Ovary (tissue), 10 donors: ENCODE measurements at places on chromosomes 16 and 17.

DNA sequence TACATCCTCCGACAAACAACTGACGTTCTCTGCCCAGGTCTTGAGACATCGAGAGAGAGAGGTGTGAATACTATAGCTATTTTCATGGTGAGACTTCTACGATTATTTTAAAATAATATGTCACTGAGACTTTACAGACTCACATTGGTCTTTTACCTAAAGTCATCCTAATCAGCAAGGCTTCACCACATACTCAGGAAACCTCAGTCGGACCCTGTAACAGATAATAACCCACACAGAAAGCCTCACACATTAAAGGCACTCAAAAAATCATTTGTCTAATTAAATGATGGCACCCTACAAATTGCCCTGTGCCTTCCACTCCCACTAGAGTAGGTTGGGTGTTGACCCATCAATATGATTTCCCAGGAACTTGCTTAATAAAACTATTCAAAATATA lies 19.8 kb upstream of the SLC39A11 start:
- no peak for DNase-seq

DNA sequence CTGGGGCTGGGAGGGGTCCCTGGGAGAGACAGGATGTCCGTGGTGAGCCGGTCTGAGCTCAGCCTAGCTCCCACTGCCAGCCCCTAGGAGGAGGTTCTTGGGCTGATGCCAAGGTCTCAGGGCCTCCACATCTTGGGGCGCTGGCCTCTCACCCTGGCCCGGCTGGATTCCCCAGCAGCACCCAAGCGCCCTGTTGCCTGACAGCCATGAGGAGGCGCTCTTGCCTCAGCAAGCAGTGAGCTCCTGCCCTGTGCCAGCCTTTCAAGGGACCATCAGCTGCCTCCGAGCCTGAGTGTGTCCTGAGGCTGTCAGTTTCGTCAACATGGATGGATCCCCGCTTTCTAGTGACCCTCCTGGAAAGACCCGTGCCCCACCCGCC lies 234.9 kb upstream of the CIBAR2 start:
- no peak for DNase-seq

GRCh38 chr17:27438348-27438998 lies 17.8 kb upstream of the KSR1 start:
- no peak for DNase-seq

- DNase-seq: no peak
These were observed 109.6 kb upstream of the GOT2 start for GRCh38 chr16:58843675-58844074.

- peak; percentile 82 for DNase-seq
These were observed 890 bp downstream of the TOB1 start for GRCh38 chr17:50865060-50865867.

DNA sequence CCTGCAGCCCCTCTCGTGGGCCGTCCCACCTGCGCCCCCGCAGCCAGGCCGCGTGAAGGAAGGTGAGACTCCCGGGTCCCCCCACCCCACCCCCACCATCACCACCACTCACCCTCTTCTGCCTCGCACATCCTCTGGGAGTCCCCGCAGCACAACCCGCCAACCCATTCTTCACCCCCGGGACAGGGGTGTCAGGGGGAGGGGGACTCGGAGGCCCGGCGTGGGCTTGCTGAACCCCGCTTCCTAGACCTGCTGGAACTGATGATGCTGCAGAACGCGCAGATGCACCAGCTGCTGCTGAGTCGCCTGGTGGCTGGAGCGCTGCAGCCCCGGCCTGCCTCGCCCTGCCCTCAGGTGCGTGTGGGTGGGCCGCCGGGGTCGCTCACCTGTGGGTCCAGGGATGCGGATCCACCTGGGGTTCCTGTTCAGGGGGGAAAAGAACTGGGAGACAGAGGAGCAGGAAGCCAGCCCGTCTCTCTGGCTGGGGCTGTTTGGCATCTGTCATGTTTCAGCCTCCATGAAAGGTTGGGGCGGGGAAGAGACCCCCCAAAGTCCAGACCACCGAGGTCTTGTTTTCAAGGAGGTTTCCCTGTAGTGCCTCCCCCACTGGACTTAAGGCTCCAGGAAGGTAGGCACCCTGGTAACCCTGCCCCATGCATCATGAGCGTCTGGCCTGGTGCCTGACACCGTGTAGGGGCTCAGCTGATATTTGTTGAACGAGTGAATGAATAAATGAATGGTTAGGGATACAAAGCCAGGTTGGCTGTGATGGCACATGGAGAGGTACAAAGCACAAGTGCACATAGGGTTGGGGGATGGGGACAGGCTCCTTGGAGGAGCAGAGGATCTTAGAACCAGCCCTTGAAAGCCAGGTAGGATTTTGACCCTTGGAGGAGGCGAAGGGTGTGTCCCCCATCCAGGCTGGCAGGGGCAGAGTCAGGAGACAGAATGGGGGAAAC lies 849 bp downstream of the PRR29 start:
- no peak for DNase-seq

GRCh38 chr16:79845033-79845733 lies 244.6 kb upstream of the MAF start:
- DNase-seq: no peak

DNA sequence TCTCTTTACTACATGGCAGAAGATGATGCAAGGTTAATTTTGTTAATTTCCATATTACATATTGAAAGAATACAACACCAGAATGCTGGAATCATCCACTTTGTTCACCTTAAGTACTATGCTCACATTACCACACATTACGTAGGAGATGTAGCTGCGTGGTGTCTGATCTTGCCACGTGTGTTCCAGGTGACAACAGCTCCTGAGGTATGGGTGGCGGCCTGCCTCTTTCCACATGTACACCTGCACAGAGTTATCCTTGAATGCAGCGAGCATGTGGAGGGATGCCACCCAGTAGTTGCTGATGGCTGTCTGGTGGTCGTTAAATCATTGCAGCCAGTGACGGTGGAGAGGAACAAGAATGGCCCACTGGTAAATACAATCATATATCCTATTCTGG lies 740.5 kb upstream of the EEF2KMT start:
- DNase-seq: no peak

- DNase-seq: peak; percentile 40
These were observed 574 bp downstream of the MPP3 start for GRCh38 chr17:43832168-43832975.

DNA sequence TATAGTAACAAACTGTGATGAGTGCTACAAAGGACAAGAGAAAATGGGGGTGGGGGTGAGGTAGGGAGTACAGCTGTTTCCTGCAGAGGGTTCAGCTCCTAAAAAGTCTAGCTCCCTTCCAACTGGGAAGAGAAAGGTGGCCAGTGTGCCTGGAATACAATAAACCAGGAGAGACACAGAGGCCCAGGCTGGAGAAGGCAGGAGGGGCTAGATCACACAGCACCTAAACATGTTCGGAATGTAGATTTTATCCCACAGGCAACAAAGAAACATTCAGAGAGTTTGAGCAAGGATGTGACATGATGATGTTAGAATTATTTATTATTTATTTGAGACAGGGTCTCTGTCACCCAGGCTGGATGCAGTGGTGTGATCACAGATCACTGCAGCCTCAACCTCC lies 10.2 kb downstream of the TEX2 start:
- no peak for DNase-seq

DNA sequence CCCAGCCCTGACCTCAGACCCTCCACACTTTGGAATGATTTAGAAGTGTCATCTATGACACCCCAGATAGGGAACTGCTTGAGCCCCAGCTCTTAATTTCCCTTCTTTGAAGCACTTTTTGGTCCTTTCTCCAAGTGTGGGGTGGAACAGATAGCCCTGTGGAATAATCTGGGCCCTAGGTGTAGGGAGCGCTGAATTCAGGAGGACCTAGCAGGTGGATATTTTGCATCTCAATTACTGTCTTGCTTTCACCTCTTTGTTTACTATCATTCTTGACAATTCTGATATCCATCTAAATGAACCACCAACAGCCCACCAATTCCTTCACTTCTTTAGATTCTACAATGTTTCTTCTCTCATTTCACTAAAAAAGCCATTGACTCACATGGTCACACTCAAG lies 850.4 kb downstream of the KCNJ2 start:
- DNase-seq: no peak

DNA sequence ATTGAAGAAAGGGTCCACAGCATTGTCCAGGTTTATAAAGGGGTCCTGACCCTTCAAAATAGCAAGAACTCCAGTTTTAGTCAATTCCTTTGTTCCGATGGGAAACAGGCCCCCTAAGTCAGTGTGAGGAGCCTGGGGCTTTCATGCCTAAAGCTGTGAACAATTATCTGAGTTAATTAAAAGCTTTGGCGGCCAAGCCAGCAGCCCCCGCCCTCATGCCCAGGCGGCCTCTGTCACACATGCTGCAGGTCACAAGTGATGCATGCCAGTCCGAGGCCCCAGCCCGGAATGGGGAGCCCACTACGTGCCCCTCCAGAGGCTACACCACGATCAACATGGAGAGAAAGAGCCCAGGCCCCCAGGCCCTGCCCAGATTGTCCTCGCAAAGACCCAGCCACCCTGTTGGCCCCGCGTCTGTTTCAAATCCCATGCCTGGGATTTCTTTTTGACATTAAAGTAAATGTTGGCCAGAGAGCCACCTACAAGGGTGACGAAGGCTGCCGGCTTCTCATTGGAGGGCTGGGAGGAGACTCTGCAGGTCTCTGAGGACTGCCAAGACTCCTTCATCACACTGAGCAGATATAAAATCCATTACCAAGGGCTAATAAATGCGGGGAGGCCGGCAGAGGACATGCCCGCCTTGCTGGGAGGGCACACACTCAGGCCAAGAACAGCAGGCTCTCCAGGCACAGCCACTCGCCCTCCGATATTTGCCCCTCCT lies 14.5 kb upstream of the PITPNM3 start:
- no peak for DNase-seq

GRCh38 chr17:81648013-81648706 lies 8.2 kb downstream of the PDE6G start:
- no peak for DNase-seq

DNA sequence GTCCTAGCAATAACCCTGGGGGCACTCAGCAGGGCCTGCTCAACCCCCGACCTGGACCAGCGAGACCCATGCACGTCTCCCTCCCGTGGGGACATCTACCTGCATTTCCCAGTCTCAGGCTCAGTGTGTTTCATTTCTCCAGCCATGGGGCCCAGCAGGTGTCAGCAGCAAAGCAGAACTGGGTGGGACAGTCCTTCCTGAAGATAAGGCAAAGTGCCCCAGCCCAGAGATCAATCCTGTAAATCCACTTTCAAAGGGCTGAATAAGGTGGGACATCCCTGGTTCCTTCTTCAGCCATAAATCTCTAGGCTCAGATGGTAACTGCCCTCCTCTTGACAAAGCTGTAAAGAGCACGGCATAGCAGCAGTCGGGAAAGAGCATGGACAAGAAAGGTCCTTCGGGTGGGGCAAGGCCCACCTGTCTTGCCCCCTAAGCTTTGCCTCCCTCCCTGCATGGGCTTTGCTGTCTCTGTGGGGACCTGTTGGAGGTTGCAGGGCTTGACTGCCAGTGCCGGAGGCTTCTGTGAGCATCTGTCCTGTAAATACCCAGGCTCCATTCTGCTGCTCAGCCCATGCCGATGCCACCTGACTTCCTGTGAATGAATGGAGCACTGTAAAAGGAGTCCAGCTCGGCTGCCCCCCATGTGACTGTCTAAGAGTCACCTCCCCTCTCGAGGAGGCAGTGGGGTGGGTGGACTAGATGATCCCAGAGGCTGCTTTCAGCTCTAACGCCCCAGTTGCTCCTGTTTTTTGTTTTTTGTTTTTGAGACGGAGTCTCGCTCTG lies 84.8 kb upstream of the TBC1D3K start:
- DNase-seq: no peak

- no peak for DNase-seq
These were observed 7.8 kb downstream of the HSD17B2 start for GRCh38 chr16:82042846-82043245.

DNA sequence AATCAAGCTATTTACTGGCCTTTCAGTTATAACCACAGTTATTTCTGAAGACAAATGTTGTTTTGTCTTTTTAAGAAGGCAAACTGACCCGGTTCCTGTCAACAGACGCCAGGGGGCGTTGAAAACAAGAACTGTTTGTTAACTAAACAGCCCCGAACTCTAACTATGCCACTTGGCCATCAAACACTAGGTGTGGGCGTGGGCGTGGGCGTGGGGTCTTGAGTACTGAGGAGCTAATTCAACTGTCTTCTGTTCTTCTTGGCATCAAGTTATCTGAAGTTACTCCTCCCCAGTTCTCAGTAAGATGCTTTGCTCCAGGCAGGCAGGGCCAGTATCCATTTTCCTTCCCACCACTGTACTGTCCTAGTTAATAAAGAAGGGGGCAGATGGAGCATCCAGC lies 63.3 kb upstream of the MTMR4 start:
- DNase-seq: peak; percentile 27

- no peak for DNase-seq
These were observed 11.5 kb downstream of the NHERF1 start for GRCh38 chr17:74759941-74760340.

- no peak for DNase-seq
These were observed 576.7 kb downstream of the WWOX start for GRCh38 chr16:78675951-78676792.

- DNase-seq: peak; percentile 5
These were observed 94.1 kb upstream of the ZNF750 start for GRCh38 chr17:82933911-82934310.

DNA sequence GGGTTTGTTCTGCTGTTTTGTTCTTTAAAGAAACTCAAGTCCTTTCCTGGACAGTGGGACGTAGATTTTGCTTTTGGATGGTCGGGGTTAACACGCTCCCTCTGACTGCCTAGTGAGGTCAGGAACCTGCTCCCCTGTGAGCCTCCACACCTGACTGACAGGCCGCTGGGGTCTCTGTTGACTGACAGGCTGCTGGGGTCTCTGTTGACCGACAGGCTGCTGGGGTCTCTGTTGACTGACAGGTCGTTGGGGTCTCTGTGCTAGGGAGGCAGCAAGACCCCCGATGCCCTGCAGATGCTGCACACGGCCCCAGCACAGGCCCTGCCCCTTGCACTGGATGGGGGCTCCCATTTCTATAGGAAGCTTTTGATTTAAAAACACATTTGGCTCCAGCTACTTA lies 33.5 kb downstream of the LMF1 start:
- DNase-seq: no peak
